Stimulated activated CD4-positive, alpha-beta T cell treated with anti-CD3 and anti-CD28 coated beads, Interleukin-15, amount 100 ng/mL, for 48 hours (primary cell): ENCODE measurements at places on chromosomes 4 and X.

DNA sequence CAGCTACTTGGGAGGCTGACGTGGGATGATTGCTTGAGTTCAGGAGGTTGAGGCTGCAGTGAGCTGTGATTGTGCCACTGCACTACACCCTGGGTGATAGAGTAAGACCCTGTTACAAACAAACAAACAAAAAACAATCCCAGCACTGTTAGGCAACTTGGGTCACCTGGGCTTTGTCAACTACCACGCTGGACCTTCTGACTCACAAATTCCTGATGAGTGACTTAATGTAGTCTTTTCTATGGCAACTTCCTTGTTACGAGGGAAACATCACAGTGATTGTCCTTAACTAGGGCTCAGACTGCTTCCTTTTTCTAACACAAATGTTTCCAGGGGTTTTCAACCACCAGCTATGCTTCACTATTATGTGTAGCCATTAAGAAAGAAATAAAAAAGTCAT is 128.8 kb upstream of the GPC4 start:
- DNase-seq: no peak

GRCh38 chr4:111671756-111672155 is 473.5 kb upstream of the FAM241A start:
- DNase-seq: no peak

GRCh38 chr4:182427554-182427953 is 184.4 kb downstream of the TENM3 start:
- DNase-seq: no peak

- DNase-seq: no peak
These were observed 89.7 kb upstream of the CBR4 start for GRCh38 chr4:169099771-169100180.

- no peak for DNase-seq
These were observed 64.2 kb downstream of the DCUN1D4 start for GRCh38 chr4:51907006-51907669.

DNA sequence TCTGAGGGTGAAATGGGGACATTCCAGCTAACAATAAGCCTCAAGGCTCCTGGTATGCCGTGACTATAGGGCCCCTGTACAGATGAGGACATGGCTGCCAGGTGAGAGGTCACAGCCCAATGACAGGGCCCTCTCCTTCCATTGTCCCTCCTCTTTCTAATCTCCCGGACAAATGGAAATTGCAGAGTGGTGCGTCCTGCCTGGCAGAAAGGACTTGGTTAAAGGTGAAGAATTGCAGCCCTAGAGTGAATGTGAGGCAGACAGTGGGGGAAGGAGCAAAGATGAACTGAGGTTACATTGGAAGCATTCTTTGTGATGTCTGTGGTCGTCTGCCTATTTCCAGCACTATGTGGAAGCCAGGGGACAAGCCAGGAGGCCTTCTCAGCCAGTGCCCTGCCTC is 6.7 kb upstream of the UCP1 start:
- DNase-seq: no peak

GRCh38 chrX:42869659-42870476 is 91.9 kb upstream of the PPP1R2C start:
- no peak for DNase-seq

DNA sequence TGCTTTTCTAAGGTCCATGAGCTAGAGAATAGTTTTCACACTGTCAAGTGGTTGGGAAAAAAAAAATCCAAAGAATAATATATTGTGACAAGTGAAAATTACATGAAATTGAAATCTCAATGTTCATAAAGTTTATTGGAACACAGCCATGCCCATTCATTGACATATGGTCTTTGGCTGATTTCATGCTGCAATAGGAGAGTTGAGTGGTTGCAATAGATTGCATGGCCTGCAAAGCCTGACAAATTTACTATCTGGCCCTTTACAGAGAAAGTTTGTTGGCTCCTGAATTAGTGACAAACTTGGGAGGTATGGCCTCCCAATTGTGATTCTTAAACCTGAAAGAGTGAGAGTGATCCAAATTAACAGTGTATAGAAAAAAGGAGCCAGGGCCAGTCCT is 115.5 kb upstream of the FAM9C start:
- no peak for DNase-seq

- DNase-seq: no peak
These were observed 1.4 kb downstream of the JADE3 start for GRCh38 chrX:46913667-46914066.
